ENCODE measurements at places on chromosomes 1 and 21. TPM values are rescaled to one million over a fixed set of nuclear protein-coding genes. Genes with fewer than 3 reads are reported as not detected.

Gene KCNE2
- not detected for total RNA-seq

Gene SPRR4
- total RNA-seq: not detected

Gene TNN
- not detected for total RNA-seq

Gene PLA2G2C
- total RNA-seq: not detected

Gene CRYBG2
- total RNA-seq: 2.5 TPM

Gene ALDH9A1
- 38.0 TPM for total RNA-seq

Gene FBLIM1
- total RNA-seq: 0.39 TPM

Gene TGFBR3
- 225 TPM for total RNA-seq

Gene GRIK1
- not detected for total RNA-seq

Gene OR2L5
- total RNA-seq: not detected

Gene OR6K3
- not detected for total RNA-seq

Gene OR2T29
- not detected for total RNA-seq

Gene LGR6
- 58.3 TPM for total RNA-seq
